ENCODE measurements at places on chromosomes 12 and 14. TPM values are rescaled to one million over a fixed set of nuclear protein-coding genes. Genes with fewer than 3 reads are reported as not detected.

DNA sequence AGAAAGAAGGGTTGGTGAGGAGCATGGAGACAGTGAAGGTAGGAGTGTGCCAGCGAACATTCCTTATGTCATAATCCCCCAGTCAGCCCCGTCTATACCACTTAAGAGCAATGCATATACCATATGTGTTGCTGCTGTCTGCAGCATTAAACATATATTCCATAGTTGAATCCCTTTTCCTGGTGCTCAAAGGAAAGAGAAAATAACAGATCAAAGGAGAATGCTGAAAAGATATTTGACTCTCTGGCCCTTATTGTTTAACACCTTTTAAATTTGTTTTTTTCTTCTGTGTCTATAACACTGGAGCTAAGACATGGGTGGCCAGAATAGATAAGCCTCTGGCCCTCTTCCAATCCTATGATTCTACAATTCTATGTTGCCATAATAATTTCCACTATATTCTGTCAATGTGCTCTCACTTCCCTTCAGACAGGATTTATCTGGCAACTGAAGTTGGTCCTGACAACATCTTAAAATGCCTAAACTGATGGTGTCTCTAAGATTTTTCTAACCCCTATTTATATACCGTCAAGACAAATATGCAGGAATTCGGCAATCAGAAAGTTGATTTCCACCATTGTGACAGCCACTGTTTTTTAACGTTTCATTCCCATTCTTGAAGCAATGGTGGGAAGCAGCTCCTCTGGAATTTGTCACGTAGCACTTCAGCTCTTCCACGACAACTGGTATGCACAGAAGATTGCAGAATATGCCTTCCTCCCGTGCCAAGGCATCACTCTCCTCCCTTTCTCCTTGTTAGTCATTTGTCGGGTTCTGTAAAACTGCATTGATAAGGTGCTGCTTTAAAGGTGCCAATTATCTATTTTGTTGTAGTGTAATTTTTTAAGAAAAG is 204.7 kb downstream of the BCAT1 start:
- DNase-seq: no peak

DNA sequence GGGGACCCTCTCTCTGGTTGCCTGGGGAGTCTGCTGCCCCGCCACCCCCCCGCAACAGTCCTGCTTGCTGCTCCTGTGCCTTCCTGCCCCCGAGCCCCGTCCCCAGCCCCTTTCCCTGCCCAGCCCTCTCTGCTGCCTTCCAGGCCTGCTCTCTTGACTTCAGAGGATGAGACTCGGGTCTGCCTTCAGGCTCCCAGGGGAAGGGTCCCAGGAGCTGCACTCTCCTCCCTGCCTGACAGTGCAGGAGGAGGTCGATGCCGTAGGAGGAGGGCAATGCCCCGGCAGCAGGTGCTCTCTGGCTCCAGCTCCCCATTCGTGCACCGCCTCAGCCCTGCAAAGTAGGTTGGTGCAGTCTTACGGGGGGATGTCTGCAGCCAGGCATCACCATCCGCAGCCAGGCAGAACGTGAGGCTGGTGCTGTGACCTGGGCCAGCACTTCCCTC is 185.1 kb upstream of the C14orf180 start:
- no peak for DNase-seq

The ANKRD13A gene
- total RNA-seq: 45.8 TPM

DNA sequence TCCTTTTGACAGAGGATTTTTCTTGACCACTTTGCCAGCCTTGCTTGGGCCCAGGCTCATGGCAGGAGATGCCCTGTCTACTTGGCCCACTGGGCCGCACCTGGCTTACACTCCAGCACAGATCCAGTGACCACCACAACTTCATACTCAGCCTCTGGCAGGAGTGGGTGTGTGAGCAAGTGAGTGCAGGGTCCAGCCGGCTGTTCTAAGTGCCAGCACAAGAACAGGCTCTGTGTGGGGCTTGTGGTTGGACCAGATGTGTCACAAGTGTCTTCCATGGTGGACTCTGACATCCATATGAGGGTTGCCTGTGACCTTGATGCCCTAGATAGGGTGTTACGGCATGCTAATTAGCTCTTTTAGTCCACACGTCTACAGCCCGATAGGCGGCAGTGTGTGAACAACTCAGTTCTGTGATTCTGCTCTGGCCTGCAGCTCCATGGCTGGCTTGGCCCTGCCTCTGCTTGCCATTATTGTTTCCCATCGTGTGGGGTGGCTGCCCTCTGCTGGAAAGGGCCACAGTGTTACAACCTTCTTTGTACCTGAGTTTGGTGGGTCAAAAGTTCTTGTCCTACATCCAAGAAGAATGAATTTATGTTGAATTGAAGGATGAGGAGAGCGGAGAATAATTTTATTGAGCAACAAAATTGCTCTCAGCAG is 1089.1 kb downstream of the SLC6A15 start:
- DNase-seq: peak; percentile 94

GRCh38 chr14:22333422-22334274 is 255.4 kb downstream of the DAD1 start:
- DNase-seq: peak; percentile 87

The CEP128 gene
- 1.6 TPM for total RNA-seq

DNA sequence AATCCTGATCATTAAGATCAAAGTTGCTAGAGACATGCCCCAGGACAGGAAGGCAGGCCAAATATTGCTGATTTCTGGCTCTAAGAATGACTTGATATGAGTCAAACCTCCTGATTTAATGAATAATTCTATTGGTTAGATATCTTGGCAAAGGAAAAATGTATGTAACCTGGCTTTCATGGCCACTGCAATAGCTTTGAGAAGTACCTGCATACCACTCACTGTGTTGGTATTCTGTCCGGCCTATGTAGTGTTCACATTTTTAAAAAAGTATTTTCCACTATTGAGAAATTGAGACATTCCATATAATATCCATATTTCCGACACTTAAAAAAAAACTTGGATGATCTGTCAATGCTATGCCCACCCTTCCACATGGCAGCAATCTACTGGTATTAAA is 283.1 kb upstream of the SOX5 start:
- DNase-seq: no peak

DNA sequence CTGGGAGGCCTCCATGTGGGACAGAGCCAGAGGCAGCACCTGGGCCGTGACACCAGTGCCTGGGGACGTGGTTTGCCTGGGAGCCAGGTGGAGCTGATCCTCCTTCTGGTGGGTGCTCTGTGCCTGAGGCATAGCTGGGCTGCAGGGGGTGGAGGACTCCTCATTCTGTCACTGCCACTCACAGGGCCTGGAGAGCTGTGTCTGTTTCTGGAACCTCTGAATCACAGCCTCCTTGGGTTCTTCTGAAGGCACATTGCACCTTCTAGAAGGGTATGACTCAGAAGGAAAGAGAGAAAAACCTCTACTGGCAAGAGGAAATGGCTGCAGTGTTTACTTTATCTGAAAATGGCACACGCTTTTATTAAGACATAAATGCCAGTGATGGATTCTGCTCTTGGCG is 659.8 kb downstream of the VRK1 start:
- no peak for DNase-seq

- no peak for DNase-seq
Observed at GRCh38 chr14:103897075-103897947, 30.9 kb upstream of the TDRD9 start.

DNA sequence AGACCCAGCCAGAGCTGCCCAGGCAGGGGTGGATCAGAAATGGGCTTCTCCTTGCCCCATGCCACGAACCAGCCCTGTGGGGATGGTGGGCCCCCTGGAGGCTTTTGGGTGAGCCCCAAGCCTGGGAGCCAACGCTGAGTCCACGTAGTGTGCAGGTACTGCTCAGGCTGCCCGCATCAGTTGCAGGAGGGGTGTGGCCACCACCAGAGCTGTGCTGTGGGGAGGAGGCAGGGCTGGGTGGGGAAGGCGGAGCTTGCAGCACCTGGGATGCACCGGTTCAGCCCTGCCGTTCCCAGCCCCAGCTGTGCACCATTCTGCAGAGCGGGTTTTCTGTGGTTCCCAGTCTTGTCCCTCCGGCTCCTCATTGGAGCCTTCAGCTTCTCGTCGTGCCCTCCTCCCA is 36.3 kb downstream of the IL31 start:
- DNase-seq: no peak

- no peak for DNase-seq
Observed at GRCh38 chr12:12004524-12004923, 66.2 kb upstream of the BCL2L14 start.

DNA sequence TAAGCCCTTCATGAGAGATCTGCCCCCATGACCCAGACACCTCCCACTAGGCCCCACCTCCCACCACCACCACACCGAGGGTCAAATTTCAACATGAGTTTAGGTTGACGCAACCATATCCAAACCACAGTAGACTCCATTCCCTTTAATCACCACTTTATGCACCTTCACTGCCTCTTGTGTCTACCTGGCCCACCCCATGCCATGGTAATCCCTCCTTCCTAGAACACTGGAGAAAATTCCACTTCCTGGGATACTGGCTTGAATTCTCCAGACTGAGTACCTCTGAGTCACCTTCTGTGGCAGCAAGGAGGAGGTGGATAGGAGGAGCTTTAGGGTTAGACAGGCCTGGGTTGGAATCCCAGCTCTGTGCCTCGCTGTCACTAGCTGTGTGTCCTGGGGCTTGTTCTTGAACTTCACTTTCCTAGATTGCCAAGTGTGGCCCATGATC is 26.1 kb upstream of the CIPC start:
- DNase-seq: no peak

The KRT3 gene
- not detected for total RNA-seq

The ANKS1B gene
- 15.1 TPM for total RNA-seq

DNA sequence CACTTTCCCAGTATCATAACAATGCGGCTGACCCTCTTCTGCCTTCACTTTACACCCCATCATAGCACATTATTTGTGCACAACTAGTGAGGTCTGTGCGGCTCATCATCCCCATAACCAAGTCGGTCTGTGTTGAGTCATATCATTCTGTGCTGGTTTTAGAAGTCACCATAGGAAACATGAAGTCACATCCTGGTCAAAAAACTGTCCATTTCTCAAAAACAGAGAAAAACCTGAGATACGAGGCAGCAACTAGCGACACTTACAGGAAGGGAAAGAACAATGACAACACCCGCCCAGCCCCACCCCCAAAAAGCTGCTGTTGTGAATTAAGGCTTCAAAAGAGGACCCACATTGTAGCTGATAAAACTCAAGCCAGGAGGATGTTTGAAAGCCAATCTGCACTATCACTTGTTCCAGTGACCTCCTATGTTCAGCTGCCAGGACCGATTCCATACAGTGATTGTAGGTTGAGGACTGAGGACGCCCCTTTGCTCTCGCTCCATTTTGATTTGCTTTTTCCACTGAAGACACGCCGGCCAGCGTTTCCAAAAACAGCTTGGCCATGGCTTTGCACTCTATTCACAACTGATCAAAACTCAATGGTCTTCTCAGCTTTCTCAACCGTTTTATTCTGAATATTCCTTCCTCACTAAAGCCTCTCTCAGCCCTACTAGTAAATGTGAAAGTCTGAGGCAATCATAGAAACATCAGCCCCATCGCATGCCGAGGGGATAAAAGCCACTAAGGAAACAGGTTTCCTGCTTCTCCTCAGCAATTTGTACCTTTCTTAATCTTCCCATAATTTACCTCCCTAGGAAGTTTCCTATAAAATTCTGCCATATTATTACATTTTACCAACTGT is 87.5 kb downstream of the DUSP16 start:
- no peak for DNase-seq

GRCh38 chr12:20040831-20041230 is 327.5 kb upstream of the PDE3A start:
- no peak for DNase-seq

GRCh38 chr12:4112734-4113325 is 160.7 kb upstream of the CCND2 start:
- no peak for DNase-seq

Data from SK-MEL-5 (cell line).